Activated CD4-positive, alpha-beta T cell treated with anti-CD3 and anti-CD28 coated beads for 48 hours (primary cell): ENCODE measurements at places on chromosomes 4 and X.

DNA sequence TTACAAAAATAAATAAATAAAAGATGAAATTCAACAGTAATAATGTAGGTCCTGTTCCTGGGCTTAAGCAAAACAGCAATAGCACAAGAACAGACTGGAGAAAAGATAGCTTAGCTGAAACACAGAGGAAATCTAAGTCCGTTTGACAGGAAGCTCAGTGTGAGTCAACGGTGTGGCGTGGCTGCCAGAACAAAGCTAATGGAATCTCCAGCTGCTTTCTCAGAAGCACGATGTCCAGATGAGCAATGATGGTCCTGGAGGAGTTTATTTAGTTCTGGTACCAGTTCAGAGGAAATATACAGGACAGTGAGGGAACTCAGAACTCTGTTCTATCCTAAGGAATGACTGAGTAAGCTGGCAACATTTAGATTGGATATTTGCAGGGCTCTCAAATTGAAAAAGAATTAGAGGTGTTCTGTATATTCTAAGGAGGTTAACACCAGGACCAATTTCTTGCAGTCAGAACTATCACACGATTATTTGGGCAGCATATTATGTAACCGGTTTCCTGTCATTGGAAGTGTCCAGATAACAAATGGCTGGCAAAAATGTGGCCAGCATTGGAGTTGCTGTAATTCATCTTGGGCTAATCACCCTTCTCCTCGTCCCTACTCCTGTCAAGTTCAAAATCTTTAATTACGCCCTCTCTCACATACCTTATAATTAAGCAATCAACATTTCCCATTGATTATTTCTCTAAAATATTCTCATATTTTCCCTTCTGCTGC lies 12.7 kb downstream of the GAB3 start:
- DNase-seq: no peak

DNA sequence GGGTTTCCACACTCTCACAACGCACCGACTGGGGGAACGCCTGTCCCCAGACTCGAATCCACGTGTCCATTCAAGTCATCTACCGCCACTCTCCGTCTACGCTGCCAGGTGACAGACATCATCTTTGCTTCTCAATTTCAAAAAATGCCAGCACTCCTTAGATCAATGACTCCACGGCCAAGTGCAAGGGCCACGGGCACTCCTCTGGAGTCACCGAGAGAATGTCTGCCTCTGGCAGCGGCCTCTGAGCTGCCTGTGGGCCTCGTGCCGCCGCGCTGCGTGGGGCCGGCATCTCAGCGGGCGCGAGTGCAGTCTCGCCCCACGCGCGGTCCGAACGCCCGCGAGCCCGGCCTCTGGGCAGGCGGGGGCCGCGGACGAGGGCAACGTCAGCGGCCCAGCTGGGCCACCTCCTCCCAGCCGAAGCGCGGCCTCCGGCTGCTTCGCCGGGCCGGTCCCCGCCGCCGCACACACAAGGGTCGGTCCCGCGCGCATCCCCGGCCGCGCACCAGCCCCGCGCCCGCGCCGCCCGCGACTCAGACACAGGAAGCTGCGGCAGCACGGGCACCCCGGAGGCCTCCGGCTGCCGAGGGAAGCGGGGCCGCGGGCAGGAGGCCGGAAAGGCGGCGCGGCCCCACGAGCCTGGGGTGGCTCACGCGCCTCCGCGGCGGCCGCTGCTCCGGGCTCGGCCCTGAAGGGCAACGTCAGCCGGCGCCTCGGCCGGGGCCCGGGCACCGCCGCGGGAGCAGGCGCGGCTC lies 450 bp downstream of the ACSL1 start:
- peak; percentile 57 for DNase-seq

DNA sequence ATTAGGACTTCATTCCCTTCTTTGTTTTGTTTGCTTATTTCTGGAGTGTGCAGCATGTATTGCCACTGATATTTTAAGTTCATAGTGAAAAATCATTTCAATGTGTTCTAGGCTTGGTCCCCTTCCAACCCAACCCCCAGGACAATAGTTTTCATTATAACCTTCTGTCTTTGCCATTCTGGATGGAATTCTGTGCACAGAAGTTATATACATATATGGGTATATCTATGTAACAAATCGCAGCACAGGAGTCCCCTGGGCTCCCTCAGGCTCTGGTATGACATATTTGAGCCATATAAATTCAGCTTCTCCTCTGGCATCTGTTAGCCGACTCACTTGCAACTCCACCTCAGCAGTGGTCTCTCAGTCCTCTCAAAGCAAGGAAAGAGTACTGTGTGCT lies at the start of gene TNMD:
TNMD (plus strand) TSS at position 326 of the 400 bp plus-strand sequence. CDS start 83 bp downstream, outside the sequence.
- no peak for DNase-seq

DNA sequence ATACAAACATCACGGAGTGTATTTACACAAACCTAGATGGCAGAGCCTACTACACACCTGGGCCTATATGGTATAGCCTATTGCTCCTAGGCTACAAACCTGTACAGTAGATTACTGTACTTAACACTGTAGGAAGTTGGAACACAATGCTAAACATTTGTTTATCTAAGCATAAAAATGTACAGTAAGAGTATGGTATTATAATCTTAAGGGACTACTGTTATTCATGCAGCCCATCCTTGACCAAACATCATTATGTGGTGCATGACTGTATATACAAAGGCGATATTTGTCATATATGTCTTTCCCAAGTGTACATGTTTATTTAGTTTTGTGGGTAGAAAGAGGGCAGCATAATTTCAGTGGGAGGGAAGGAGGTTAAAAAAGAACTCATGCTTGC lies 177.7 kb upstream of the FSTL5 start:
- no peak for DNase-seq

DNA sequence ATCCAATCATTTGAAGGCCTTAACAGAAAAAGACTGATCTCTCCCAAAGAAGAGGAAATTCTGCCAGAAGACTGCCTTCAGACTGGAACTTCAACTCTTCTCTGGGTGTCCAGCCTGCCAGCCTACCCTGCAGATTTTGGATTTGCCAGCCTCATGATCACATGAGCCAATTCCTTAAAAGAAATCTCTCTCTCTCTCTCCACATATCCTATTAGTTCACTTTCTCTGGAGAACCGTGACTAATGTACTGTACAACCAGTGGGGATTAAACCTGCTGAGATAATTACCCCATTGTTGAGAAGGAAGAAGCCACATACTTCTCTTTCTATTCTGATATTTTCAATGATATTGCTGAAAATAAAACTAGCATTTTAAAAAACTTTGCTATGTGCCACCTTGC lies 711.3 kb upstream of the AMOT start:
- no peak for DNase-seq

DNA sequence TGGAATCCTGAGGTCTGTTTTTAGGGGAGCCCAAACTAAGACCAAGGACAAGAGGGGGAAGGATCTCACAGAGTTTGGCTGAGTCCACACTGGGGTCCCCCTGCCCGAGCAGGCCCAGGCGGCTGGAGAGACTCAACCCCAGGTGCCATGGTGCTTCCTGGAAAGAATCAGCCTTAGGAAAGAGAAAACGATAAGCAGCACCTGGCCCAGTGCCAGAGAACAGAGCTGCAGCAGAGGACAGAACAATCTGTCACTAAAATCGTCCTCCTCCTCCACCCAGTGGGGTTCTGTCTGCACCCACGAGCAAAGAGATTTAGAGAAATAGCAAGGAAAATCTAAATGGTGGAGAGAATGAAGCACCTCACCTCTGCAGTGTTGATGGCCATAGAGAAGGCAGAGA lies 470.5 kb downstream of the BCOR start:
- peak; percentile 10 for DNase-seq

DNA sequence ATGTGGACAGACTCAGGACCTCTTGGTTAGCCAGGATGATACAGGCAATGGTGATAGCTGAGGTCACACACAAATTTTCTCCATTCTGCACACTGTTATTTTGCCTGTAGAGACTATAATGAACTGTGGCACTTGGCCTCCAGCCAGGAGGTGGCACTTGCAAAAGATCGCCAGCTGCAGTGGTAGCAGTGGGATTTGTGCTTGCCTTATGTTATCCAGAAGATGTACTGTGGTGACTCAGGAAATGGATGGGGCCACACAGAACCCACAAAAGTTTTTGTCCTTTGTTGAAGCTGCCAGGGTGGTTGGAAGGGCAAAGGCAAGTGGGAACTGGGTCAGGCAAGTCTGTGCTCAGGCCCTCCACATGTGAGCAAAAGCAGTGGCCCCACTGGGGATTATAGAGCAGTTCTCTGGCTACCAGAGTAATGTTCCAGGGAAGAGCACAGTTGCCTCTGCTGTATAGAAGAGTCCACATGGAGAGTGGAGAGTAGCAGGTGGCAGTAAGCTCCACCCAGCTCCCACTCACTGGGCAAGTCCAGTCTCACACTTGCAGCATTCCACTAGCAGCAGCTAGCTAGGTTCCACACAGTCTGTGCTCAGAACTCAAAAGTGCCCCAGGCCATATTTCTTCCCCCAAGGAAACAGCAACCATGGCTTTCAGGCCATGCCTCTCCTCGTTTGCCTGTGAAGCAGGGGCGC lies 5.9 kb upstream of the C4orf17 start:
- peak; percentile 15 for DNase-seq

GRCh38 chr4:86593688-86594558 lies at the start of gene PTPN13:
PTPN13 (plus strand) TSS chr4:86594315; CDS start chr4:86635257, 40,942 bp downstream.
- peak; percentile 72 for DNase-seq

GRCh38 chr4:6250235-6250983 lies 19.2 kb upstream of the WFS1 start:
- DNase-seq: no peak

DNA sequence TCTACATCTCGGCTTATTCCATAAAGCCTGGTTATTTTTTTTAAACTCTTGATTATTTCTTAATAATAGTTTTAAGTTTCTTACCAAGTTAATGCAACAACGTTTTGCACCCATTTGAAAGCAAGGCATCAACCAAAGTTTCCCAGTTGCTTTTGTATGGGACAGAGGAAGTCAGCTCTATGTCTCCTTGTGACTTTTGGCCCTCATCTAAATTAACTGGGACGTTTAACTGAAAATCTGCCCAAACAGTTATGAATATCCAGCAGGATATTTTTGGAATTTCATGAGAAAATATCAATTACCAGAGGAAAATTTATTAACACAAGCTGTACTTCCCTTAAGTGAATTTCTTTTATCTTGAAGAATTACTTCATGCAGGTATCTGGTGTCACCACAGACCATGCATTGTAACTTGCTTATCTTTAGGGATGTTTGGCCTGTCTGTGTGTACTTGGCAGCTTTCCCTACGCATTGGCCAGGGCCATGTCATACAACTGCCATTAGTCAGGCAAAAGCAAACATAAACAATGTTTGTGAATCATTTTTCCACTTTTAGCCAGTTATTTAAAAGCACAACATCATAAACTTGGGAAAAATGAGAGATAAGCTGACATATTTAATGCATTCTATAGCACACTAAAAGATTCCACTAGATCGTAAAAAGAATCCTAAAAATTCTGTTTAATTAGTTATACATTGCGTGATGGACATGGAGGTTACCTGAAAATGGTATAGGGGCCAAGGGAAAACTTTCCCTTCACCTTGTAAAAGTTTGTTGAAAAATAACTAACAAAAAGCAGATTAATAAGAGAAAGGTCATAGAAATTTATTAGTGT lies 101.4 kb upstream of the PDE5A start:
- DNase-seq: no peak

DNA sequence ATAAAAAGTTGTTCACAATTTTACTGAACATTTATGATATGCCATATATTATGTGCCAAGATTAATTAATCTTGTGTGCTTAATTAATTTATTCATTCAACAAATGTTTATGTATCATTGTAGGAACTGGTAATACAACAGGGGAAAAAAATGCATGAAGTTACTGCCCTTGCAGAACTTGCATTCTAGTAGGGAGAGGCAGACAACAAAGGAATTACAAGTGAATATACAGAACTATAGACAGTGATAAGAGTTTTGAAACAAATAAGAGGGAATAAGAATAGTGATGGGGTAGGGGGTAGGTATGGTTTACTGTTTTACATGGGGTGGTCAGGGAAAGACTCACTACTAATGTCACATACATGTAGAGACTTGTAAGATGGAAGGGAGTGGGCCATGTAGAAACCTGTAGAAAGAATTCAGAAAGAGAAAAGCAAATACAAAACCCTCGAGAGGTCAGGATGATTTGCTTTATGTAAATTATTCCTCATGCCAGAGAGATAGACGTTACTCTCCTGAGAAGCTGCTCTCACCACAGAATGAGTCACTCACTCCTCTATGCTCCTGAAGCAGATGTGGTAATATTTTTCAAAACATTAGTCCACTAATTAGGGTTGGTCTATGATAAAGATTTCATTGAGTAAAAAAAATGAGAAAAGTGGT lies 855.0 kb upstream of the GRID2 start:
- no peak for DNase-seq

DNA sequence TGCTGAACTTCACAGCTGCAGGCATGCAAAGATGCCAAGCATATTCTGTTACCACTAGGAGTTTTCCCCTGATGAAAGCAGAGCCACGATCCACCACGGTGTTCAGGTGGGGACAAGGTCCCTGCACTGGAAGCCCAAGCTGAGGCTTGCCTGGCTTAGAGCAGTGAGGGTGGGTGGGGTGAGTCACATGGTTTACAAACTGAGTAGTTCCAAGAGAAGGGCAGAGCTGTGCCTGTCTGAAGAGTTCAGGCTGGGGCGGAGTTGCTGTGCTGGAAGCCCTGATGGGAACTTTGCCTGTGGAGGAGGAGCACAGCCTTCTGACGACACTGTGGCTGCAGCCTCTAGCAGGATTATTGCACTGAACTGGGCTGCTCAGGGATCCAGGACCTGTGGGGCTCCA lies 45.5 kb downstream of the FAM9B start:
- peak; percentile 48 for DNase-seq

GRCh38 chr4:52825460-52826090 lies 36.5 kb upstream of the RASL11B start:
- no peak for DNase-seq

DNA sequence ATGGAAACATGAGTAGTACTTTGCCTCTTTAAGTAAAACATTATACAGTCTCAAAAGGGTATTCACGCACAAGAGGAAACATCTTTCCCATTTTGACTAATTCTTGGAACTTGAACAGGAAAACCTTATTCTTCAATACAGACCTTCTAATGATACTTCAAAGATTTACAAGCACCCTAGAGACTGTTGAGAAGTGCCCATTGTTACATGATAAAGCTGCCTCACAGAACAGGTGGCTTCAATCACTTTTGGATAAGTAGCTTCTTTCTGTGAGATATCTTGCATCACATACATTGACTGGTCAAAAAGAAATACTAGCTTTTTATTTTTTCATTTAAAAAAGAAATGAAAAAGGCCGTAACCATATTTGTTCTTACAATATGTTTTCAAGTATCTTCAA lies 219.4 kb downstream of the EPHA5 start:
- no peak for DNase-seq

DNA sequence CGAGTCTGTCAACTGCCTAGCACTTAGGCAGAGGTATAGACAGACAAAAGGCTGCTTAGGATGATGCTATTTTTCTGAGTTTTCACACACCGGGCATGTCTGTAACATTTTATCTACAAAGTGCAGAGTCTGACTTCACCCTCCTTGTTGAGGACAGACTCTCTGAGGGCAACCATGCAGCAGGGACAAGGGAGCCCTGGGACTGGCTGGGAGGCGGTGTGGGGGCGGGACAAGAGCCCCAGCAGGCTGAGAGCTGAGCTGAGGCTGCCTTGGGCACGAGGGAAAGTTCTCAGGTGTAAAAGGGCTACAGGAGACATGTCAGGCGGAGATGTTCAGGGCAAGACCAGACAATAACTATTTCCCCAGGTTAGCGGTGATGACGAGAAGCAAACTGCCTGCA lies 81.6 kb downstream of the GATB start:
- DNase-seq: no peak
